ENCODE measurements at places on chromosomes 3 and 15.

- no peak for DNase-seq
Measured at GRCh38 chr15:32007355-32007960, 22.9 kb upstream of the CHRNA7 start.

DNA sequence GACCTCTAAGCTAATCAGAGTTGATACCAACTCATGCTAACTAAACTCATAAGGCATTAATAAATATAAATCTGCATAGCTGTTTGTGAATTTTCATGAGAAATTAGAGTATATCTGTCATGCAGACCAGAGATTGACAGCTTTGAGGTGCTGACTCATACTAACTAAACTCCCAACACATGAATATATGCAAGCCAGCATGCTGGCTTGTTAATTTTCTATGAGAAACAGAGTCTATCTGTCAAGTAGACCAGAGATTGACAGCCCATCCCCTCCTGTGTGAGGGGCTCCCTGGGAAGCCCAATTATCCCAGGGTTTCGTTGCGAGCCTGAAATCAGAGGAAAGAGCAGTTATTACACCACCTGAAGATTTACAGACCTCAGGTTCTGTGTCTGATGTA is 69.3 kb downstream of the CD47 start:
- DNase-seq, result no peak

- no peak for DNase-seq
Measured at GRCh38 chr15:48566668-48567067, 78.8 kb downstream of the FBN1 start.

GRCh38 chr3:105958237-105959000 is 89.6 kb upstream of the CBLB start:
- no peak for DNase-seq

- DNase-seq, result no peak
Measured at GRCh38 chr3:117666812-117667211, 957.2 kb downstream of the TUSC7 start.

DNA sequence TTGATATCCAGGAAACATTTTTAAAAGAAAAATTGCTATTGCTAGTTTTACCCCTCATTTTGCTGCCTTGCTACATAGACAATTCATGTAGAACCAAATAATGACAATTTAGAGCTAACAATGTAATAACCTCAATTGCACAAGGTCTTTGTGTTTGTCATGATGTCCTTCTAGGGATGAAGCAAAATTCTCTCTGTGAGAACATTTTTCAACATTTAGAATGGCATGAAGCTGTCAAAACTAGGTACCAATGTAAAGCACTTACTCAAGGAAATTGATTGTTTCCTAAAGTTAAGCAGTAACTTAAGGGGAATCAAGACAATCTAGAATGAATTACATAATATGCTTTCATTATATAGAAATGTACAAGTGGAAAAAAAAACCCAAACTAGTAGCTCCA is 7.9 kb upstream of the FGF7 start:
- no peak for DNase-seq

- DNase-seq, result peak; percentile 19
Measured at GRCh38 chr3:73787620-73788019, 162.9 kb upstream of the PDZRN3 start.

- no peak for DNase-seq
Measured at GRCh38 chr3:42507761-42508335, 5.4 kb downstream of the VIPR1 start.

DNA sequence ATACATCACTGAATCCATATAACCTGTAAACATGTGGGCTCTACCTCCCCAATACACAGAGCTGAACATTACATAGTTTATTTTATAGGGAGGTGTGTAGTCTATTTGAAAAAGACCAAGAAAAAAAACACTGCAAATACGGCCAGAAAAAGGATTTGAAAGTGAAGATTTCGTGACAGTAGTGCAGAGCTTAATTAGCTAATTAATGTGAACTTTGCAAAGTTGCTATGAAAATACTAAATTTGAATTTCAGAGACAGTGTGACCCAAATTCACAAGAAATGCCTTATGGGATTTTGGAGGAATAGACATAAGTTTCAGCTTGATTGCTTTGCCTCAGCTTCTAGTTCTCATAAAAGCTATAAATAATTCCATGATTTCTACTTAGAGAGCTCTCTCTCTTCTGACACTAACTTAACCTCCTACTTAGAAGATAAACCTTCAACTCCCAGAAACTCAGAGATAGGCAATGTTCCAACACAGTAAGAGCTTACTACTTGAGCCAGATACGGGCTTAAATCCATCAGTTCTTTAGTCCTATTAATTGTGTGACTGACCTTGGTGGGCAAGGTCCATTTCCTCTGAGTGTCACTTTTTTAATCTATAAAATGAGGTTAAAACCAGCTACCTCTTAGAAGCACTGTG is 87.3 kb upstream of the THBS1 start:
- no peak for DNase-seq

- peak; percentile 96 for DNase-seq
Measured at GRCh38 chr15:34049112-34049511, 10.1 kb upstream of the AVEN start.

- peak; percentile 69 for DNase-seq
Measured at GRCh38 chr3:190058521-190059241, 62.0 kb downstream of the P3H2 start.

DNA sequence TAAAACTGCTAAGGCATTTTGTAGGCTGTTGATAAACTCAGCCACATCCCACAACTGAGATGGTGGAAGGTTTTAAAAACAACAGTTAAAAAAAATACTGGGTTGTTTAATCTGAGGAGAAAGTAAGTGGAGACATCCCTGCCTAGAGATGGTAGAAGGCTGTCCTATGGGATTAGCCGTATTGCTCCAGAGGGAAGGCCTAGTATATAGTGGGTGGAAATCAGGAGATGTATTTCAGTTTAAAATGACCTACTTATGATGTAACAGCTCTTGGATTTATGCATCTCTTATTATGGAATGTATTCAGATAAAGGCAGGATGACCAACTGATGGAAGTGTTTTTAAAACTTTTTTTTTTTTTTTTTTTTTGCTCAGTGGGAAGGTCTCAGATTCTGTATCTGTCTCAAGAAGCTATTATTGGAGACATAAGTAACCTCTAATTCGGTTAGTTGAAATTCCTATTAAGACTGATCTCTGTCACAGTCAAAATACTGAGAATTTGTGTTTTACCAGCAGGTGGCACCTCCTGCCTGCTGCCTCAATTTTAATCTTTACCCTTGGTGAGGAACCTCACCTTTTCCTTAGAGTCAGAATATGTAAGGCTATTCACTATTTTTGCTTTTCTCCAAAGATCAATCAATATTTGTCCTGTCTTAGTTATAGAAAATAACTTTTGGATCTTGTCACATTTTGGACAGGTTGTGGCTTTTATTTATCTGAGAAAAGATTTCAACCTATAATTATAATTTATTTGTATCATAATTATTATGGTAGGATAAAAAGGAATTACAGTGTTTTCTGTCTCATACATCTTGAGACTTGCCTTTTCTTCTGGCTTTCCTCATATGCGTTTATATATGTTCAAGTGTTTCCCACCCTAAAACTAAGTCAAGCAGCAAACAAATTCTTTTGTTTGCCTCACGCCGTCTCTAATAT is 63.0 kb downstream of the VPS8 start:
- peak; percentile 35 for DNase-seq

- no peak for DNase-seq
Measured at GRCh38 chr3:114741066-114741465, 406.0 kb downstream of the ZBTB20 start.

DNA sequence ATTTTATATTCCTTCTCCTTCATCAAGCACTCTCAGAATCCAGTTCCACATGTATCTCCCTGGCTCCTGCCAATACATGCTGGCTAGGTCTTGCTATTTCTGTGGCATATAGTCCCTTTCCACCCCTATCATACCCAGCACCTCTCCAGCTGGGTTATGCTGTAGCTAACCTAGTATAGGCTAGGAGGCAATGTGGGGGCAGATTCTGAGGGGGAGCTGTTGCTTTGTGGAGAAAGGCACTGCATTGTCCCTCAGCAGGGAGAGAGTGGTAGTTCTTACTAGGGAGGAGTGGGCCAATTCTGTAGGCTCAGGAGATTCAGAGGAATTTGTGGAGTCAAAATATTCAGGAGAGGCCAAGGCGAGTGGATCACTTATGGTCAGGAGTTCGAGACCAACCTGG is 39.4 kb upstream of the UBL7 start:
- no peak for DNase-seq

DNA sequence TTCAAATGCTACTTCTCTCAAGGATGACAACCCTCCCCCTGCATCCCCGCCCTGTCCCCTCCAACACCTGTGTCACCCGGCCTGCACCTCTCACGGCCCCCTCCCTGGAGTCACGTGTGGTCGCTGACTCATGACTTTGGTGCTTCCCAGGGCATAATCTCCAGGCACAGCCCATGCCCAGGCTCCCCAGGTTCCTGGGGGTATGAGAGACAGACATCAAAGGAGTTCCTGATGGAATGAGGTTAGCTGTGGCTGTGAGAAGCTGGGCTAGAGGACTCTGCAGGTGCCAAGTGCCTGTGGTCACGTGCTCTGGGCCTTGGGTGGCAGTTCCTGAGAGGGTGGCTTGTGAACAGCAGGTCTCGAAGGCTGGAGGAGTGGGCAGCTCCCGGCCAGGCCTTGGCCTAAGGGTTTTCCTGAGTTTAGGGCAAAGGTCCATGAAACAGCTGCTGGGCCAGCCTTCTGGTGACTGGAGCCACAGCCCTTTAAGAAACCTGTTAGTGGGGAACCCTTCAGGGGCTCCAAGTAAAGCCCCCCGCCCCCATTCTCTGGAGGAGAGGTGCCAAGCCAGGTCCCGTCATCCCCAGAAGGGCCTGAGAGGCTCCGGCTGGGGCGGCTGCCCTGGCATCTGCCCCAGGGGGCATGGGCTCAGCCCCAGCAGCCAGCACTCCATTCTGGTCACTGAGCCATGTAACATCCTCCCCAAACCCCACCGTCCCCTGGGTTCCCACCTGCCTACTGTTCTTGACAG is 230.0 kb downstream of the XXYLT1 start:
- peak; percentile 38 for DNase-seq

GRCh38 chr3:189267981-189268613 is 96.3 kb downstream of the TPRG1 start:
- DNase-seq, result peak; percentile 70

GRCh38 chr3:110419096-110419495 is 652.5 kb upstream of the NECTIN3 start:
- no peak for DNase-seq

GRCh38 chr15:90020021-90020735 is 19.1 kb downstream of the ZNF710 start:
- DNase-seq, result no peak

GRCh38 chr3:56839784-56840715 is 38.3 kb upstream of the ARHGEF3 start:
- no peak for DNase-seq

All from renal cortical epithelial cell (primary cell).